ENCODE measurements at places on chromosomes 3 and 15.

DNA sequence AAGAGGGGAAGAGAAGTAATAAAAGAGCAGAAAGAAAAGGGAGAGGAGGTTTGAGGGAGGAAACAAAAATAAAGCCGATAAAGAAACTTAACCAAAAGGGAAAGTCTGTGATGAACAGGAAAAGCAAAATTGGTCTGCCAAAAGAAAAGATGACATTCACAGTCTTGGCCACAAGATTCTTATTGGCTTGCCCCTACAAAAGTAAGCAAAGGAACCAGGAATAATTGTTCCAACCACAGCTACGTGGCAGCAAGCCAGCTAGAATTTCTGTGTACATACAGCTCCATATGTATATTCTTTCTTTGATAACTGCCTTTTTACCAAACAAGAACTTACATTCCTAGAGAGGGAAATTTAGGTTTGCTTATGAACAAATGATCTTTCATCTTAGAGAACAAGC lies 79.6 kb downstream of the MLH1 start:
- no peak for DNase-seq

DNA sequence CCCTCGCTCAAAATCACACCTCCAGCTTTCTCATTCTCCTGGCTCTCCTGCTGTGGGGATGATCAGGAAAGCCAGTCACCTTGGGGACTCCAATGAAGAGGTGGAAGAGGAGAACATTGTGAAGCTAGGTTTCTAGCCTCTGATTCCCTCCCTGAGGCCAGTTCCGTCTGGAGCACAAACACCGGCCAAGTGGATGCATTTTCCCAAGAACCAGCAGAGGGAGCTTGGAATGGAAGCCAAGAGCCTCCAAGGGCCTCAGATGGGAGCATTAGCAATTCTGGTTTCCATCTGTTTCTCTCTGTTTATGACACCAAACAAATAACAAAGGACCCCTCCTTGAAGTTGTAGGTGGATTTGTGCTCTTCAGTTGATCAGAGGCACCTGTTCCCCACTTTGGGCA lies 40.6 kb upstream of the NMNAT3 start:
- DNase-seq: no peak

DNA sequence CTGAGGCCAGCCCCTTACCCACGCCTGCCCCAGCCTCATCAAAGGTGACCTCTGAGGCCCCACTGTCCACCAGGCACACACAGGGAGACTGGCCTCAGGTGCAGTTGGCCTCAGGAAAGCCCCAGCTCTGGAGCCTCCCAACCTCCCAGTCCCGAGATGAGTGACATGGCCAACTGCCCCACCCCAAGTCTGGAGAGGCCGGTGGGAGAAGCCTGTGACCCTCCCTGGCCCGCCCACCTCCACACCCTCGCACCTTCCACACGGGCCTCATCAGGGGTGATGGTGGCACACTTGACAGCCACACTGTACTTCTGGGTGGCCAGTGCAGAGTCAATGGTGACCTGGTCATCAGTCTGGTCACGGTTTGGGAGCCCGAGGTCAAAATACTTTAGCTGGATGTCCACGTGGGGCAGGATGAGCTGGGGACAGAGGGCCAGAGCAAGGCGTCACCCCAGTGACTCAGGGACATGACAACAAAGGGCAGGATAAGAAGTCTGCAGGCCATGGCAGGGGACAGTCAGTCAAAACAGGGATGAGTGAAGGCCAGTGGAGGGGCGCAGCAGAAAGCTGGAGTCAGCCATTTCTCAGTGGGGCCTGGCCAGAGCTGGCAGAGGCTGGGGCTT lies 11.9 kb downstream of the IDH2 start:
- DNase-seq: no peak

- no peak for DNase-seq
Measured at GRCh38 chr15:60062826-60063225, 58.7 kb downstream of the FOXB1 start.

- DNase-seq: no peak
Measured at GRCh38 chr3:126921085-126921824, 61.7 kb upstream of the PLXNA1 start.
